NCI-H446 treated with DMSO at 0.1 percent for 48 hours (cell line): ENCODE measurements at places on chromosomes 7 and 10.

GRCh38 chr10:4407783-4408182 is 418.2 kb upstream of the AKR1E2 start:
- no peak for DNase-seq

GRCh38 chr10:71088054-71088453 is 124.3 kb upstream of the UNC5B start:
- no peak for DNase-seq

DNA sequence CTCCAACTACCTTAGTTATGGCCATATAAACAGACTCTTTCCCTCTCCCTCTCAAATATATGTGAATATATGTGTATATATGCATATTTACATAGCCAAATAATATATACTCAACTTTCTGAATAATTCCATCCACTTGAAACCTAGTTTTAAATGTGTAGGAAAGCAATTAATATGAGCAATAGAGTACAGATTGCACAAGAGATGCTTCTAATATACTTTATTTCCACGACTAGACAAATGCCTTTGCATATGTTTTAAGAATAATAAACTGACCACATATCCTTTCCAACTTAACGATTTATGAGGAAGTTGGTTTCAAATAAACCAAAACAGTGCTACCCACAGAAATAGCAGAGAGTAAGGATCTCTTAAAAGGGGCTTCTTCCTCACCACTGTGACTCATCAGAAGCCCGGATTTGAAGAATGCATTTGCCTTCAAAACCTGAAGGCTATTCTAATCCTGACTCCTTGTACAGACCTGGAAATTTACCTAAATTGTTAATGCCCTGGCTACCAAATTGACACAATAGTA is 266.3 kb downstream of the AHR start:
- no peak for DNase-seq

DNA sequence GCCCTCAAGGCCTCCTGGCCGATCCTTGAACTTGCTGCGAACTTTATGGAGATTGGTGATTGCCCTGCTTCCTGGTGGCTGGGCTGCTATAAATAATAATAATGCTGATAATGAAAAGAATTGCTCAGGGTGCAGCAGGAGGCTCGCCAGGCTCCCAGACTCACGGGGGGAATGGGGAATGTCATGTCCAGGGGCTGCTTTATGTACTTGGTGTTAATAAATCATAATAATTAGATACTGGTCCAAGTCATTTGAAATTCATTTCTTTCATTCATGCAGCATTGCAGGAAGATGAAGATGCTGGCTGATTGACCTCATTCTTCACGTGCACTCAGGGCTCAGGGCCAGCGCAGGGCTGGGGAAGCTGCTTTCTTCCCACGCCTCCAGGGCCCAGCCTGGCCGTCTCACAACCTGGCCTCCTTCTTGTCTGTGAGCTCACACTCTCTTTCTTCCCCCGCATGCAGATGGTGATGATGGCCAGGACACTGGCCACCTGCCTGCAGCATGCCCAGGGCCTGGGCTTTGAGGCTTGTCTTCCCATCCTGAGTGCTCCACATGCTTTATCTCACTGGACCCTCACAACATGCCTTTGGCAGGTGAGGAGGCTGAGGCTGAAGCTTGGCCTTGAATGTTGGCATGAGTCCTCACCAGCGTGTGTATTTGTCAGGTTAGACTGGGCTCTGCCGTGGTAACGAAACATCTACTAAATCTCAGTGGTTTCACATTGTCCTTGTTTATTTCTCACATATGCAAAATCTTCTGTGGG is 138.4 kb upstream of the TNS3 start:
- no peak for DNase-seq

DNA sequence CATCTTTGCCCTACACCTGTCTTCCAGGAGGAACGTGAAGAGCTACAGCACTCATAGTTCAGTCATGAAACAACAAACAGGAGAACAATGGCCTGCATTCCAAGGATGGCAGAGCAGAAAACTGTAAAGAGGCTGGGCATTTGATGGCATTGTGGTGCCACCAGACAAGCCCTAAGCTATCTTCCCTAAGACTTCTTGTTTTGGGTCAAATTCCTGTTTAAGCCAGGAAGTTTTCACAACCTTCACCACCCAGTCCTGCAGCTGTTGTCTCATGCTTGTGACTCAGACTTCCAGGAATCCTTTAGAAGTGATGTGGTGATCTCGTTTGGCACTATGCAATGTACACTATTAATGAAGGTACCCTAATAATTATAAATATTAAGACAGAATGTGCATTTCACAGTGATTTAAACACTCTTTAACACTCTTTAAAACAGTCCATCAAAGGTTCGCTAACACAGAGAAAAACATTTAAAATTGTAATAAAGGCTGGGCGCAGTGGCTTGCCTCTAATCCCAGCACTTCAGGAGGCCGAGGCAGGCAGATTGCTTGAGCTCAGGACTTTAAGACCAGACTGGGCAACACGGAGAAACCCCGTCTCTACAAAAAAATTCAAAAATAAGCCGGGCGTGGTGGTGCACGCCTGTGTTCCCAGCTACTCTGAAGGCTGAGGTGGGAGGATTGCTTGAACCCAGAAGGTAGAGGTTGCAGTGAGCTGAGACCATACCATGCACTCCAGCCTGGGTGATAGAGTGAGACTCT is 2.7 kb upstream of the HERPUD2 start:
- DNase-seq = no peak

DNA sequence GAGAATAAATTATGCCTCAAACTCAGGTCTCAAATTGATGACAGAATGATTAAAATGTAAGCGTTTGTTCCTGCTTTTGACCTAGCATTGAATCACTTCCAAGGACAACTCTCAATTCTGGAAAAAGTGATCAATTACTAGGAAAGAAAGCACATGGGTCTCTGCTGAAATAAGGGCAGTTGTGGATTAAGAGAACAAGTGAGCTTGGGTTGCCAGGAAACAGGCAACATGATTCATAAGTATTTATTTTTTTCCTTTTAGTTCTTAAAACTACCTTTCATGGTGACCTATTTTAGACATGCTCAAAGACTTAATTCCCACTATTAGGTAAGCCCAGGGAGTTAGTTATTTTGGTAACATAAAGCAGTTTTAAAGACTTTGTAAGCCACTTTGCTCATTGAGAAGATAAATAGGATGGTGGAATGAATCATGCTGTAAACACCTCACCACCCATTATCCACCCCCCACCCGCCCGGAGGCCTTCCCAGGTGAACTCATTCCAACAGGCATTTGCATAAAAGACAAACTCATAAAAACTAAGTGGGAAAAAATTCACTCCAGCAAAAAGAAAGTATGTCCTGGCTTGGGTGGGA is 728.3 kb downstream of the SORCS1 start:
- no peak for DNase-seq

DNA sequence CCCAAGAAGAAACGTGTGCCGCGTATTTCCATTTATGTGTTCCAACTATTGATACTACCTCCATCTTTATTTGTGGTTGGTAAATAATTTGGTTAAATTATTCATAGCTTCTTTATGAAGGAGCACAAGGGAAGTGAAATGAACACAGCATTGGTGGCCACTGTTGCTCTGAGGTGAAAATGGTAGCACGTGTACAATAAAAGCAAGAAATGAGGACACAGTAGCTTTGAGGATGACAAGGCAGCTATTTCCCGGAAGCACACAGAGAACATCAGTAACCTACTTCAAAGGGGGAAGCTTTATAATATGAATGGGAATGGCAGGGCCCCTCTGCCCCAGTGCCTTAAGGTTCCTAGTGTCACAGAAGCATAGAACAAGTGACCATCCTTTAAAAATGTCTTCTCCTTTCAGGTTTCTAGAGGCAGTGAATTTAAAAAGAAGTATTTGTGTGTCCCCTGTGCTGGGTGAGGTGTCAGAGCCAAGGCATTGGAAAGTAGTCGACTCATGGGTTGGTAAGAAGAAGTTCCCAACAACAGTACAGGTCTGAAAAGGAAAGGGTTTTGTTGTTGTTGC is 78.8 kb downstream of the SGMS1 start:
- no peak for DNase-seq

DNA sequence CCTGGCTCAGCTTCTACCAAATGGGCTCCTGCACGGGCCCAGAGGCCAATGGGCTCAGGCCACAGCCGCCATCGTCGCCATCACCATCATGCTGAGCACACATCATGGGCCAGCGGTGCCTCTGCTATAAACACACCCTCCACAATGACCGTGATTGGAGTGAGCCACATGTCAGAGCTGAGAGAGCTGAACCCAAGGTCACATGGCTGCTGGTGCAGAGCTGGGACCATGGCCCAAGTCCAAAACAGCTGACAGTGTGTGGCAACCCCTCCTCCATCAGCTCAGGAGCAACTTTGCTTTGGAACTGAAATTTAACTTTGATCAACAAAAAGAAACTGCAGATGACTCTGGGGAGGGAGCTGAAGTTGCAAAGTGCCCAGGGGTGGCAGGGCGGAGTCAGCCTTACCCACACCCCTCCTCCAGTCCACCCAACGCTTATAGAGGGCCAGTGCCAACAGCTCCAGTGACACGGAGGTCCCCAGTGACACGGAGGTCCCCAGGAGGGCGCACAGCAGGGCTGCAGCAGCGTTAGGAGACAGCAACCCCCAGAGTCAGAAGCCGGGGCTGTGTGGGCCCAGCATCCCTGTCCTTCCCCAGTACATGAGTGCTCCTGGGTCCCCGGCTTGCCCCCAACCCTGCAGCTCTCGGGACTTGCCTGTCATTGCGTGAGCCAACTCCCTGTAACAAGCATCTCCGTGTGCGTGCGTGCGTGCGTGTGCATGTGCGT is 249.6 kb downstream of the ELFN1 start:
- no peak for DNase-seq

DNA sequence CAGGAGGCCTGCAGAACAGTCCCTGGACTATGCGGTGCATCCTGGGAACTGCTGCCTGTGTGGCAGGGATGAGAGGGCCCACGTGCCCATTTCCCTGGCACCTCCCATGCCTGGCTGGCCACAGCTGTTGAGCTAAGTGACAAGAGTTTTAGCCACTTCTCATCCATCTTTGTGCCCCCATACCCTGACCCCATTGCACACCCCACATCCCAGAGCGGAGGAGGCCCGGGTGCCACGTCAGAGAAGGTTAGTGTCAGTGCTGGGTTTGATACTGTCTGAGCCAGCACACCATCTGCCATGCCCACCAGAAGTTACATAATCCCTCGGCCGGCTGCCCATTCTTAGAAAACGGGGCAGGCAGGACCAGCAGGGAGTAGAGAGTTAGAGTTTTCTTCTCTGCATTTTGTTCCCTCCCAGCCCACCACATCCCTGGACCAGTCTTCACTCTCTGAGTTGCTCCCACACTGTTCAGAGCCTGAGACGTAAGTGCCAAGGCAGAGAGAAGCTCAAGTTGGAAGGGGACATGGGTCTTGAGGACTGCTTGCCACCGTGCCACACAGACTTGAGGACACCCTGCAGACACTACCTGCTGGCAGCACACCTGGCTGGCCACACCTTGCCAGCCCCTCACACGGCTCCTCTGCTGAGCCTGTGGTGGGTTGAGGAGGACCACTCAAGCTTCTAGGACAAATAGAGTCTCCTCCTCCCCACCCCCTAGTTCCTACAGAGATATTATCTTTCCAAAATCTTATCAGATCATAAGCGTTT is 13.1 kb downstream of the UNC5B start:
- peak; percentile 48 for DNase-seq

GRCh38 chr7:148515728-148516695 is 74.6 kb upstream of the C7orf33 start:
- no peak for DNase-seq

DNA sequence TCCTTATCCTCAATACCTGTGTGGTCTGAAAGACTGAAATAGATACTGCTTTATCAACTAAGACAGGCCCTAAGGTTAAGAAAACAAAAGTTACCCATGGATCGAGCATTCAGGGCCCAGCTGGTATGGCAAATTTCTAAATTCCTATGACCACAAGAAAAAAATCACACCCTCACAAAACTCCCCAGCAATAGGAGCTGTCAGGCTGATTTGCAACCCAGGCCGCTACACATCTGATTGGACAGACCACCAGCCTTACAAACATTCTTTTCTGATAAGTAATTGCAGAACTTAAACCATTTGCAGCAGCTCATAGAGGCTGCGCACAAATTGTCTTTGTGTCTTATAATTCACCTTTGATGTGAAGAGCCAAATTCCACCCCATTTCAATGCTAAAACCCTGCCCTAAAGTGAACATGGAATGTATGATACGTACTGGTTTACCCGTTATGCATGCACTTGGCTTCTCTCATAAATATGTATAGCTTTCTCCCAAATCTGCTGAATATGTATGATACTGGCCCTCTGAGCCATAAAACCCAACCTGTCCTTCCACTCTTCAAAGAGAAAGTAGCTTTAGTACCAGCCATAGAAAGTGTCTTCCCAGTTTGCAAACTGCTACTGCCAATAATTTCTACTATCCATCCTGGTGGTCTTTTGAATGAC is 842.5 kb downstream of the GRID1 start:
- no peak for DNase-seq

DNA sequence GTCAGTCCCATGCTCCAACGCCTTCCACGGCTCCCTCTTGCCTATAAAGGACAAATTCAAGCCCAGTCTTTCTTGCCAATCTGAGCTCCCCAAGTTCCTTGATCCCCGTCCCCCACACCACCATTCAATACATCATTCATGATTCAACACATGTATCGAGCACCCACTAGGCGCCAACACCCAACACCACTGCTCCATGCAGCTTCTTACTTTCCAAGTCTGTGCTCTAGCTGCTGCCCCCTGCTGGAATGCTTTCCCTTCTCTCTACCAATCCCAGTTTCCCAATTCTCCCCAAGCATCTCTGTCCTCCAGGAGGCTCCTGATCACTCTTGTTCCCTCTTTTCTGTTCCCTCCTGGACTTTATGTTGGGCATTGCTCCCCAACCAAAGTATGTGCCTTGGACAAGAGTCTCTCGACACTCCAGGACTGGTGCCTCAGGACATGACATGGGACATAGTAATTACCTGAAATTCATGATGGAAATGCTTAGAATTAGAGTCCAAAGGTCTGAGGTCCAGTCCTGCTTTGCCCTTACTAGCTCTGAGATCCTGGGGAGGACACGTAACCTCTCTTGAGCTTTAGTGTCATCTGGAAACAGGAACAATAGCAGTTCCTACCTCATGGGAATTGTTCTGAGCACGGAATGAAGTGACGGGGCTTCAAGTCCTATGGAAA is 172.7 kb downstream of the NEURL1 start:
- DNase-seq = no peak

DNA sequence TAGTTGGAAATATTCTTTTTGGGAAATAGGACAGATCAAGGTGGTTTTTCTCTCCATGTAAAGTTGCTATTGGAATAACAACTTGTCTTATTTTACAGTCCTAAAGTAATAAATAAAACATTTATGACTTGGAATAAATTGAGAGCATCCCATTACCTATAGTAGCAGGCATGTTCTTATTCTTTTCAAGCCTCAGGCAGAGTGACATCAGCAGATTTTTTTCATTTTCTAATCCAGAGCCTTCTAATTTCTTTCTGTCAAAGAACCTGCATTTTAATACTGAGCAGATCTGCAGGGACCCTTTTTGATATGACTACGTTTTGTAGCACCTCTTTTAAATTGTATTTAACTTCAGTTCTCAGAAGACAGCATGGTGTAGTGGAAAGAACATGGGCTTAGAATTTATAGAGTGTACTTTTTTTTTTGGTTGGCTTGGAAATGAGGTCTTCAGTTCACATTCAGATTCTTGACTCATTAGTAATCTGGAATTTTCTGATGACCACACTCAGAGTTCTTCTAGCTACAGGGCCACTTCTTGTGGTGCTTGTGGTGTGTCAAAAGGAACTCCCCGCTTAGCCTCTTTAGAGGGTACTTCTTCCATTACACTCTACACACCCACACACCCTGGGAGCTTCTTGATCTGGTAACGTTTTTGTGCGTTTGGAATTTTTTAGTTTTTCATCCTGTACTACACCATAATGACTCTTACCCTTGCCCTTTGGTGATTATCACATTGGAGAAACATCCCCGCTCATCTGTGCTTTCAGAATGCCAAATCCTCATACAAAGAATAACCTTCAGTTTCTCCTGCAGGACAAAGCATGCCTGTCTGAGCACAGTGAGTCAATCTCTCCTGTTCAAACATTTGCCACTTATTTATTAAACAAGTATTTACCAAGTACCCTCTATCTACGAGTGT is 34.6 kb downstream of the AGK start:
- no peak for DNase-seq
